ENCODE measurements at places on chromosomes 12 and 14.

GRCh38 chr14:81348061-81348460 is 52.1 kb downstream of the STON2 start:
- no peak for DNase-seq

GRCh38 chr12:106436164-106436563 is 78.6 kb downstream of the POLR3B start:
- no peak for DNase-seq

- DNase-seq, result peak; percentile 5
These were observed 62.9 kb downstream of the GLRX5 start for GRCh38 chr14:95597784-95598211.

DNA sequence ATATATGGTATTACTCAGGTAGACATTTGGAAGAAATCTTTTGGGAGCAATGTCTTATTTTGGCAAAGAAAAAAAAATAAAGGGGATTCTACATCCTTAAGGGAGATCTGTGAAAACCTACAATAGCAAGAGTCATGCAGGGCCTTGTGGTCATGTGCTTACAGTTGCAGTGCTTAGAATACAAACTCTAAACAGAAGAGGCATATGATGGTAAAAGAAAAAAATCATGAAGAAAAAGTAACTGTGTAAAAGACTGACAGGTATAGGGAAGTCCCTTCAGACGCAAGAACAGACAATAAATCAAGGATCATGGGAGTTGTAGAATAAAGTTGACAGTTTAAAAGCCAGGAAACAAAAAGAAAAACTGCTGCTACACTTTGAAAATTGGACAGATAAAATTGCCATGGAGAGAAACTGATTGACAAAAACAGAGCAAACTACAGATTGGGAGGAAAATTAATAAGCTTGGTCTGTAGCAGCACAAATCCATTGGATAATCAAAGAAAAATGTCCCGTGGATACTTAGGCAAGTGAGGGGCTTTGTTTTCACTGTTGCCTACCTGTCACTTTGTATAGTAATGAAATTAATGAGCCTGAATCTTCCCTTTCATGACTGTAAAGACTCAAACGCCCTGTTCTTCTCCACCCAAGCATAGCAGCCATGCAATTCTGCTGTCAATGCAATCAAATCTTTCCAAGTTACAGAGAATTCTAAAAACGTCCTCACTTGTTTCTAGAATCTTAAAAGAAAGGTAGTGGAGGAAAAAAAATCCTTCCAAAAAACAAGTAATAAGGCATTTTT is 402.0 kb downstream of the SYT1 start:
- no peak for DNase-seq

DNA sequence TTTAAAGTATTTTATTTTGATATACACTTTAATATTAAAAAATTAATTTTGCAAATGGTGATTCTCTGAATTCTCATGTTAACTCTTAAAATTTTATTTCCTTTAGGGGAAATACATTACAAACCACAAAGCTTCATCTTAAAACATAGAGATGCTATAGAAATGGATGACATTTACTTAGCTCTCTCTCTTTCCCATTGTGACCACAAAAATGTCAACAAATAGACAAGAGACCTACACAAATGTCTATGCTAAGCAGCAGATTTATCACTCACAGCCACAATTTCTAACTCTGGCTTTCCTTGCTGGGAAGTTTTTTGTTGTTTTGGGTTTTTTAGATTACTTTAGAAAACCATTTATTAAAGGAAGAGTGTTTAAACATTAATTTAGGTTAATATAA is 19.9 kb upstream of the PHC1 start:
- DNase-seq, result no peak

GRCh38 chr12:1496162-1496900 is 98.0 kb downstream of the FBXL14 start:
- peak; percentile 45 for DNase-seq

- DNase-seq, result no peak
These were observed 30.2 kb downstream of the ARL6IP4 start for GRCh38 chr12:123010681-123011080.

DNA sequence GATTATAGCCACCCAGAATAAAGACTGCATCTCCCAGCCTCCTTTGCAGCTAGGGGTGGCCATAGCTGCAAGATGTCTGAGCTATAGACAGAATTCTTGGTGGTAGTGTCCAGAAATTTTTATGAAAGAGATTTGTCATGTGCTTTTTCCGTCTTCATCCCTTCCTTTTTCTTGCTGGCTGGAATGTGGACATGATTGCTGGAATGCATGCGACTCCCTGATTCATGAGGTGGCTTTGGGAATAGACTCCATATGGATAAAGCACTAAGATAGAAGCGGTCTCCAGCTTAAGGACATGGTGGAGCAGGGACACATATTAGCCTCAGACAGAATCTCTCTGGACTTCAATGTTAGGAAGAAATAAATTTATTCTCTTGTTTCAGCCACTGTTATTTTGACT is 10.0 kb upstream of the HSPB8 start:
- DNase-seq, result no peak

GRCh38 chr12:12127304-12127703 is 56.6 kb downstream of the BCL2L14 start:
- DNase-seq, result no peak

DNA sequence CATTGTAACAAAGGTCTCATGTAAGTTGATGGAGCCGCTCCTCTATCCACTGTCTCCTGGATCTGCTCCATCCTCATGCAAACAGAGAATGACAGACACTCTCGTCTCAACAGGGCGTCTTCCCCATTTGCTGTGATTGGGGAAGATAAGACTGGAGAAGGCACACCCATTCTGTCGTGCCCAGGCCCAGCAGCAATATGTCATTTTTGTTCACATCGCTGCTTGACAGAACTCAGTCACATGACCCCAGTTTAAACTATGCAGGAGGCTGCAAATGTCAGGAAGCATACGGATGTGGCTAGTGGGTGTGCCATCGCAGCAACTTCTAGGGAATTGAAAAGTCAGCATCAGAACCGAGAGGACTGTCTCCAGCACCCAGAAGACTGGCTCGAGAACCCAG is 290.5 kb downstream of the TMEM132D start:
- no peak for DNase-seq

- DNase-seq, result no peak
These were observed 44.2 kb downstream of the IRF2BPL start for GRCh38 chr14:76984297-76984696.

DNA sequence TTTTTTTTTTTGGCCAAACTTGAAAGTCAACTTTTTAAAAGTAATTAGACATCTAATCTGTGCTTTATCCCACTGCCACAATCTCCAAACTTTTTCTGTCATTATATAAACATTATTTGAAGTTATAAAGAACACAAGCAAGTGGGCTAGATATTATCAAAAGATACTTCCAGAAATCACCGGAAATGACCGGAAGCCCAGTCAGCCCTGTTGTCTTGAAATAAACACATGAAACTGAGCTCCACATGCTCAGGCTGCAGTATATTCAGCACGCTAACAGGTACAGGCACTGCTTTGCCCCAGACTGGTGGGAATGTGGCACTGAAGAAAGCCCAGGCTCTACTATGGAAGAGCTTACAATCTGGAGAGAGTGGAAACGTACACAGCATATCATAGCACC is 158.9 kb upstream of the PLEKHG7 start:
- no peak for DNase-seq

GRCh38 chr12:111309584-111309983 is 59.3 kb downstream of the PHETA1 start:
- no peak for DNase-seq

DNA sequence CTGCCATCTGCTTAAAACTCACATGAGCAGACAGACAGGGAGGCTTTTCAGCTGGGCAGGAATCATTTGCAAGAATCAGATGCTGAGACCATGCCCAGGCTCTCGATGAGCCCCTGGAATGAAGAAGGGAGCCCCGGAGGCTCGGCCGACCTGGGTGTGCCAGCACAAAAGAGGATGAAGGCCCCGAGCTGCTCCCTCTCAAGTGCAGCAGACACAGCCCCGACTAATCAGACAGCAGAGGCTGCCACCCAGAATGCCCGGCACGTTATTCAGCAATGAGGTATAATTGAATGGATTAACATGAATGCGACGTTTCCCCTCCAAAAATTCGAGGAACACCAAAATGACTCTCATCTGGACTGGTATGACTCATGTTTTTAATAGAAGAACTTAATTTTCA is 58.9 kb downstream of the BCL11B start:
- DNase-seq, result peak; percentile 48

GRCh38 chr14:95507174-95507573 is 9.3 kb downstream of the SYNE3 start:
- DNase-seq, result peak; percentile 88

Data from adipocyte (in vitro differentiated cells).